Fibroblast of skin of left biceps (primary cell): ENCODE measurements at places on chromosomes 6 and 20.
A peak's percentile ranks its signal among the peaks of the same experiment; 100 is the strongest.

DNA sequence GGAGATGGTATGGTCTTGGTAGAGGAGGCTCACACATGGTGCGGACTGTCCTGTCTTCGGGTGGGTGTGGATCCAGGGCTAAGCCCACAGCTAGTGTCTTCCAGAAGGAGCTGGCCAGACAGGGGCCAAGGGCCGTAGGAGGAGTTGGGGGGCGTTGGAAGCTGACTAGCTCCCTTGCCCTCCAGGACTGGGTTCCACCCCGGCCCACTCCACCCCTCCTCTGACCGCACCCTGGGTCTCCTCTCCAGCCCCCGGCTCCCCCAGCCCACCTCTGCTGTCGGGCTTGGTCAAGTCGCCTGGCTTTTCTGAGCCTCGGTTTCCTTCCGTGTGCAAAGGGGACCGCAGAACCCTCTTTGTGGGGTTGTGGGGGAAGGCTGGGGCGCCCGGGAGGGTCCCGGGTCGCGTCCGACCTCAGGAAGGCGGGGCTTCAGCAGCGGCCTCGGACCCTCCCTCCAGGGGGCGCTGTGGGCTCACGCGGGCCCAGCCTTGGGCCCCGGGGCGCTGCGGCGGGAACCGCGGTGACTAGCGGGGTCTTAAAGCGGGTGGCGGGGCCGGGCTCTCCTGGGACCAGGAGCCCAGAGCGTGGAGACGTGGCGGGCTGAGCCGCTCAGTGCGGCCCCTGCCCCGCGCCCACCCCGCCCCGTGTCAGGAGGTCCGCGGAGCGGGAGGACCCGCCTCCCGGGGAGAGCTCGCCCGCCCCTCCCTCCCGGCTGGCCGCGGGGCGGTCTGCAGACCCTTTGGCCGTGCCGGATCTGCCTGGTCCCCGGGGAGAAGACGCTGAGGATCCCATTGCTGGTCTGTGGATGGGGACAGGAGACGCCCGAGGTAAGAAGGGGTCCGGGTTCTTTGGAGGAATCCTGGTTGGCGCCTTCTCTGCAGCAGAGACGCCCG is 5.4 kb downstream of the NPBWR2 start:
- no peak for DNase-seq

GRCh38 chr6:150586850-150587359 is 12.8 kb upstream of the PLEKHG1 start:
- no peak for DNase-seq

DNA sequence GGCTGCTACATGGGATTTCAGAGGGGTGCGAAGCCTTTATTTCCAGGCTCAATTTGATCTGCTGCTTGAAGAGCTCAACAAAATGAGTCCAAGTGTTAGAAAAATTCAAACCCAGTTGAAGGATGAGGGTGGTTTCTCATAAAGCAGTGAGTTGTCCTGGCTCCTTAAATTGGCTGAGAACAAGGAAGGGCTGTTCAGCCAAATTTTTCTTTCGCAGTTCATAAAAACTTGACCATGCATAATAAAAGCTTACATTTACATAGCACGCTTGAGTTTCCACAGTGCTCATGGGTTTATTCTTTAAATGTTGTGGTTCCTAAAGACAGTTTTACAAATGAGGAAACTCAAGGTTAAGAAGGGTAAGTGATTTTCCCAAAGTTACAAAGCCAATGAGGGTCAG is 174.4 kb upstream of the FOXA2 start:
- no peak for DNase-seq

DNA sequence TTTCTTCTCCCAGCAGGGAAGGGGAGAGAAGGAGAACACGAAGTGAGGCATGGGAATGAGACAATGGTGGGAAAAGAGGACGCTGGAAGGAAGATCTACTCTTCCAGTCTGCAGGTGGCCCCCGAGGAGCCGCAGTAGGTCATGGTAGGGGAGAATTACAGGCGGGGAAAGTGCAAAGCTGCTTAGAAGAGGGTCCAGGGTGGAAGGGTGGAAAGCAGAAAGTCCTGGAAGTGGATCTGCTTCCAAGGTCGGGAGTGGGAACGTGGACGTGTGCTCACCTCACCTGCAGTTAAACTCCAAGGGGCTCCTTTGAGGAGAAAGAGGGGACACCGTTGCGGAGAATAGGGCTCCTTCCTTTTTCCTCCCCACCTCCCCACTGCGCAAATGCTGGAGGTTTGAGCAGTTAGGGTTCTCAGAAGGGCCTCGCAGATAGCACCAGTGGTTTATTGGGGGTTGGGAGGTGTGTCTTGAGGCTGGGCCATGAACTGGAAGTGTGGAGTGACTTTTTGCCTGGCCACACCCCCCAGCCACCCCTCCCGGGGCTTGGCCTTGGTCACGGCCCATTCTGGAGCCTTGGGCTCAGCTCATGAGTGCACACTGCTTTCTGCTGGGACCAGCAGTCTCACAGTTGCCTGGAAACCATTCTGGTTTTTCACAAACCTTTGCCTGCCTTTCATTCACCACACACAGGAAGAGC is 100.4 kb upstream of the MLN start:
- no peak for DNase-seq

GRCh38 chr6:7542065-7542873 is 798 bp downstream of the DSP start:
- no peak for DNase-seq

DNA sequence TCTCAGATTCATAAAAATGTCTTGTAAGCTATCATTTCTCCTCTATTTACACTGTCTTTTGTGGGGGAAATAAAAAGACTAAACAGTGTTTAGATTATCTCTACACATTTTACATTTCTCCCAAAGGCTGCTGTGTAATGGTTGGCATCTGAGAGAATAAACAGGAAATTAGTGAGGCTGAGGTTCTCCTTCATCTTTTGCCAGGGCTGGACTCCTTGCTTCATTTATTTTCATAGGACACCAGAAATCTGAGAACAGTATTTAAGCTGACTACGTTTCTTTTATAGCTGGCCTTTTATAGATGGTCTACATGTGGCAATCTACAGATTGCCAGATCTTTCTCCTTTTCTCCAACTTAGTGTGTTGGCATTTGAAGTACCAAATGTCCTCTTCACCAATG is 41.5 kb downstream of the PLCB4 start:
- no peak for DNase-seq

GRCh38 chr20:50645253-50646068 is 45.9 kb downstream of the RIPOR3 start:
- peak; percentile 67 for DNase-seq

- no peak for DNase-seq
These were observed 405.7 kb downstream of the HDGFL1 start for GRCh38 chr6:22975079-22975478.

- no peak for DNase-seq
These were observed 94.2 kb downstream of the ERMARD start for GRCh38 chr6:169845426-169846285.

DNA sequence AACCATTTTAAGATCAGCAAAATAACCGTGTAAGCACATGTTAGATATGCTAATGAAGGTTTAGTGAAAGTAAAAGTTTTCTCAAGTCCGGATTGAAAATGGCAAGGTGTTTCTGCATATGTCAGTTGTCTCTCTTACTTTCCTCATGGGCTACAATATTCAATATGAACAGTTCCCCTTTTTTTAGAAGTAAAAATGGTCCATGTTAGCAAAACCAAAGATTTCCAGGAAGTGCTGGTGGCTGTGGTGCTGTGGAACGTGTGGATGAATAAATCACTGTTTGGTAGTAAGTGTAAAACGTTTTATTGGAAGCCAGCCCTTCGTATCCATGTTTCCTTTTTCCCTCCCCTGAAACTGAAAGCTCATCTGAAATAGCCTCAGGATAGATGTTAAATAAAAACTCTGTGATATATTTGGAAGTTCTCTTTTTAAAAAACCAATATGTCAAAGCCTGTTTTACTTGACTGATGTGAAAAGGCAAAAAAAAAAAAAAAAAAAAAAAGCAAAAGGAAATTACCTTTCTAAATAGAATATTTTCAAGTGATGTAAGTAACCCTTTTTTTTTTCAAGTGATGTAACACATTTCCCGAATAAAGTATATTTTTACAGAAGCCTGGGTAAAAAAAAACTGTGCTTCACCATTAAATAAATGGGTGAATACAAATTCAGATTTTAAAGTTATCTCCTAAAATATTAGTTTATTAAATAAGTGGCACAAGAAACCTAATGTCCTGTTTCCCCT is 41.9 kb downstream of the PLEKHG1 start:
- DNase-seq = no peak

DNA sequence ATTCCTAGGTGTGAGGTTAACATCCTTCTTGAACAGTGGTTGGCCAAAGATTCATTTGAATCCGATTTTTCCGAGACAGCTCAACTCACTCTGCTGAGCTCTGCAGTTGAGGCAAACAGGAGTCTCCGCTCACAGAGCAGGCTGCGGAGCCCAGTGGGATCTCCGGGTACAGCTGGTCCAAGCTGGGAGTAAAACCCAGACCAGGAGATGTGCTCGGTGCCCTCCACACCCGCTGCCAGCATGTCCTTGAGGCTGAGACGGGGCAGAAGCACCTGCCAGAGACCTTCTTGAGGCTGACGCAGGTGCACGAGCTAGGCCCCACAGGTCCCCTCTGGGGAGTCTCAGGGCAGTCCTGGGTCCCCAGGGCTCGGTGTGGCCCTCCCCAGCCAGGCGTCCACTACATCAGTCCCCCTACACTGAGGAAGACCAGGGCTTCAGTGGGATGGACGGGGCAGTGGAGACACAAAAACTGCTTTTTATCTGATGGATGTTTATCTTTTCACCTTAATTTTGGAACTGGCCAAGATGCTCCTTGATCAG is 119.0 kb downstream of the AGPAT4 start:
- no peak for DNase-seq

GRCh38 chr6:25586927-25587326 is 65.1 kb upstream of the SCGN start:
- DNase-seq = no peak

GRCh38 chr6:3329393-3330051 is 70.8 kb downstream of the PSMG4 start:
- DNase-seq = no peak

- no peak for DNase-seq
These were observed 60.5 kb downstream of the DOP1A start for GRCh38 chr6:83127976-83128375.

GRCh38 chr6:168950858-168951214 is 302.8 kb downstream of the THBS2 start:
- DNase-seq = no peak

DNA sequence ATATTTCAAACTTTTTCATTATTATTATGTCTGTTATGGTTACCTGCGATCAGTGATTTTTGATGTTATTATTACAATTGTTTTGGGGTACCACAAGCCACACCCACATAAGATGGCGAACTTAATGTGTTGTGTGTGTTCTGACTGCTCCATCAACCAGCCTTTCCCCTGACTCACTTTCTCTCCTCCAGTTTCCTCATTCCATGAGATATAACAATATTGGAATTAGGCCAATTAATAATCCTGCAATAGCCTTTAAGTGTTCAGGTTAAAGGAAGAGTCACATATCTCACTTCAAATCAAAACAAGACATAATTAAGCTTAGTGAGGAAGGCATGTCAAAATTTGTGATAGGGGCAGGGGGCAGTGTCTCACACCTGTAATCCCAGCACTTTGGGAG is 16.3 kb upstream of the POPDC3 start:
- DNase-seq = no peak

DNA sequence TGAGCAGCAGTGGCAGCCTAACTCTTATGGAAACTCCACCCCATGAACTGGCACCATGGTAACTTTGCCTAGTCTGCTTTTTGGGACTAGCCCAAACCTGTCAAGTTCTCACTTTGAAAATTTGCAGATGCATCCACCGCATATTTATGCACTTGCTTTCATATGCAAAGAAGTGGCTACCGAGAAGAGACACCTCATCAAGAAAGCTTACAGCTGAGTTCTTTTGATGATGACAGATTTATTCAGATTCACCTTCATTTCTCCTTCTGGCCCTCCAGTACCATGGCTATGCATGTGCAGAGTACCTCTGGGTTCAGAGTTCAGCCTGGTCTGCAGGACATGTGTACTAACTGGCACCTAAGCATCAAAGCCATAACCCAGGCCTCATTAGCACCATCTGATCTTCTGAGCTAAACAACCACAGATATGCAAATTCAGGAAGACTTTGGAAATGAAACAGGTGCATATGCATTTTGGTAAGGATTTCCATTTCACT is 154.3 kb upstream of the TENT5A start:
- no peak for DNase-seq

DNA sequence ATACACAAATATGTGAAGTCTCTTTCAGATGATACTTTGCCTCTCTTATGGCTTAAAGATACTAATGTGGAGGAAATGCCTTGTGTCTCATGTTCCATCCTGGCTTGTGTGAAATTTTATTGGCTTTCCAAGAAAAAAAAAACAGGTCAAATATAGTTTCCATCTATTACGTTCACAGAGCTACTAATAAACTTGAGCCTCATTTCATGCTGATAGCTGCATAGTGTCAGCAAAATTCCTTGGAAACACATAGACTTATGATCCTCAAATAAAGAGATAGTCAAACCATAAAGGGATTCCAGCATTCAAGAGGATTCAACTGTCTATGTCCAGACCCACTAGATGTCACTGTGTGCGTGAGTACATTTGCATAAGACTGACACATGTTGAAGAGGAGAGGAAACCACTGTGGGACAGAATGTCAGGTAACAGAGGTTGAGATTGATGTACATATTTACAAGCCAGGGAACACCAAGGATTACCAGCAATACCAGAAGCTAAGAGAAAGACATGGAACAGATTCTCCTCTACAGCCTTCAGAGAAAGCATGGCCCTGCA is 266.6 kb downstream of the COL12A1 start:
- DNase-seq = no peak

DNA sequence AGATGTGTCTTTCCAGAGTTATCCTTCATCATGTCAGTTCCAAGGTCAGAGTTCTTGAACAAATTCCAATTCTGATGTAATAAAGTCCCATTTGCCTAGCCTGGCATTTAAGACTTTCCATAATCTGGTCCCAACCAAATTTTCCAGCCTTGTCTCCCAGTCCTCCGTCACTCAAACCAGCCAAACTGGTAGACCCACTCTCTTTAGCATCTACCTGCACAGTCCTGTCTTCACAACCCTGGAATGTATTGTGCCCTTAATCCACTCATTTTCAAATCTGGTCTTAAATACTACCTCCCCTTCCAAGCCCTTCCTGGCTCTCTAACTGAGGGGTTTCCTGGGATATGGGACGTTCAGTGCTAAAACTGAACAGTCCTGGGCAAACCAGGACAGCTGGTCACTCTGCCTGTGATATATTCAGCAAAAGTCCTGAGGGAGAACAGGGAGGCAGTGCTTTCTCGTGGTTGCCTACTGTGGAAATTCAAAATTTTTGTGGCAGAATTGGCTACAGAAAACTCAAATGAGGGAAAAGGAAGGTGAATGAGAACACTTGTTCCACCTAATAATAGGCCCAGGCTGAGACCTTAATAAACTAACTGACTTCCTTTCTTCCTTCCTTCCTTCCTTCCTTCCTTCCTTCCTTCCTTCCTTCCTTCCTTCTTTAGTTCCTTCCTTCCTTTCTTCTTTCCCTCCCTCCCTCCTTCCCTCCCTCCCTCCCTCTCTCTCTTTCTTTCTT is 10.8 kb upstream of the AKAP7 start:
- DNase-seq = no peak

GRCh38 chr6:170026751-170027646 is 263.9 kb downstream of the DLL1 start:
- no peak for DNase-seq

DNA sequence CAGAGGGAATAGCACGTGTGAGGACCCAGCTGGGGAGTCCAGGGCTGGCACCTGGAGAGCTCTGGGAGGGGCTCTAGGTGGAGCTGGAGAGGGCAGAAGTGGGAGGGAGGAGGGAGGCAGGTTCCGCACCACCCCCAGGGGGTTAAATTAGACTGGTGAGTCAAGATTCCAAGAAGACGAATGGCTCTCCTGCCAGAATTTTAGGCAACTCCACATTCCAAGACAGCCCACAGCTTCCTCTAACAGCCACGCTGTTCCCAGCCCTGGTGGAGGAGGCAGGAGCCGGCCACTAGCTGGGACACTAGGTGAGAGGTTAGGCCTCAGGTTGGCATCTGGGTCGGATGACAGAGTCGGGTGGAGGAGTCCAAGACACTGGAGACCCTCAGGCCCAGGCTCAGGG is 60.2 kb downstream of the TFAP2C start:
- peak; percentile 28 for DNase-seq
